ENCODE measurements at places on chromosomes 11 and 22.

GRCh38 chr11:128803011-128803410 lies 64.1 kb downstream of the KCNJ1 start:
- DNase-seq: no peak

- no peak for DNase-seq
Measured at GRCh38 chr11:67437082-67437808, at the start of gene PTPRCAP. Gene PTPRCAP, minus strand, starts transcription at chr11:67437682. Its CDS starts 63 bp downstream, at chr11:67437619.

DNA sequence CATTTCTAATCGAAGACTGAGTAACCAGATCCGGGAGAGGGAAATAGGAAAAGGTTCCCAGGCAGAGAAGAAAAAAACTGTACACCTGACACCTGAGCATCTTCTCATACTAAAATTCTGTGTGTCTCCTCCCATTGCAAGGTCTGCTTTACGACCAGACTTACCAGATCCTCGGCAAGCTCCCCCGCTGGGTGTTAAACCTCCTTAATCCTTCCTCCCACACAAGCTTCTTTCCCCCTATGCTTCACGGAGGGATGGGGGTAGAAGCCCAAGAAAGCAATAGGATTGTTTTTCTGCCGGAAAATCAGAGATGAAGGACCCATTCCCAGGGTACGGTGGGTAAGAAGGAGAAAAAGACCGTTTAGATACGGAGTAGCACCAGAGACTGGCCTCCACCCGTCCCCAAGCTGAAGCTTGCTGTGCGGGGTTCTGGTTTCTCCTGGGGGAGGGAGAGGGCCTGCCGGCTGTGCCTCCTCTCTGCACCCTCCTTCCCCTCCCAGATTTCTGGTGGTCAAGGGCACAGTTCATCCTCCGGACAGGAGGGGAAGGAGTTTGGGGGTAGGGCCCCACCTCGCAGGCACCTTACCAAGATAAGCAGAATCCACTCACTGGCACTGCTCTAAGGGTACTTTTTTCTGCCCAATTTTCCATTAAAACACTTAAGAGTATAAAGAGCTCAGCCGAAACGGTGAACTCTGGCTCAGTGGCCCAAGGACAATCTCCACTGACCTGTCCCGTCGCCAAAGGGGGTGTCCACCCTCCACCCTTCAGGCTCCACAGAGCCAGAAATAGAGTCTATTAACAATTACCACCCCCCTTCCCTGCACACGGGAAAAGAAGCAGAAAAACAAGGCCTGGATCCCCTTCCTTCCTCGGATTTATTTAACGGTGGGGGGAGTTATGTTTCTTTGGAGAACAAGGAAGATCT lies 1.2 kb downstream of the TOB2 start:
- peak; percentile 11 for DNase-seq

DNA sequence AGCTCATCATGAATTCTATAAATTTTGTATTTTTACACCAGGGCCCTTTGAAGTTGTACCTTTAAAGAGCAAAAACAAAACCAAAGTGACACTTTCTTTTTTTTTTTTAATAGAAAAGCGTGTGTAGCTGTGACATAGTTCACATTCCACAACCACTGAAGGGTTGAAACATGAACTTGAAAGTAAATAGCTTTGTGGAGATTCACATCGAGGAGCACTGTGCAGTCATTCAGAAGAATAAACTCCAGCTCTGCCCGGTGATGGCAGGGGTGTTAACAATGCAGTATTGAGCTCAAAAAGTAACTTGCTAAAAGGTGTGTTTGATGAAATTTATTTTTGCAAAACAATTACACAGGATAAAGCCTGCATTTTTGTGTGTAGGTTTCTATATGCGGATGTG lies 1166.2 kb downstream of the TBC1D22A start:
- DNase-seq: no peak

DNA sequence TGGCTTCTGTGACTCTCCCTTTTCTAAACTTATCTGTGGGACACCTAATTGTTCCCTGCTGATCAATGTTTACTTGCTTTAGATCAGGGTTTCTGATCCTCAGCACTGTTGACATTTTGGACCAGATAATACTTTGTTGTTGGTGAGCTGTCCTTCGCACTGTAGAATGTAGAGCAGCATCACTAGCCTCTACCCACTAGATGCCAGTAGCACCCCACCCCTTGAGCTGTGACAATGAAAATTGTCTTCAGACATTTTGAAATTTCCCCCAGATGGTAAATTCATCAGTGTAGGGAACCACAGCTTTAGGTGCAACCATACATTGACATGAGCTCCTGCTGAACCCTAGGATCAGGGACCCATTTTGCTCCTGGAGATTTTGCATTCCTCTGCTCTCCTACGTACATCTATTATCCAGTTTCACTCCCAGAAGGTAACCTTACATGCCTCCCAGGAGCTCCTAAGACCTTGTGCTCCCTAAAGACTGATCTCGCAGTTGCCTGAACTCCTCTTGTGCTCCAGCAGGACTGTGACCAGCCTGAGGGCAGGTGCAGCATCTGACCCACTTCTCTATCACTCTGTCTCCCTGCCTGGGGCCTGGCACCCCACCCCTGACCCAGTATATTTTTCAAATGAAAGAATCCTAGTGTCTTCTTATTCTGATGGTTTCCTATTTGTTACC lies 107.8 kb downstream of the FAR1 start:
- peak; percentile 70 for DNase-seq

GRCh38 chr11:64021757-64022093 lies 14.0 kb upstream of the FLRT1 start:
- DNase-seq: no peak
